ENCODE measurements at places on chromosomes 1 and 21.

DNA sequence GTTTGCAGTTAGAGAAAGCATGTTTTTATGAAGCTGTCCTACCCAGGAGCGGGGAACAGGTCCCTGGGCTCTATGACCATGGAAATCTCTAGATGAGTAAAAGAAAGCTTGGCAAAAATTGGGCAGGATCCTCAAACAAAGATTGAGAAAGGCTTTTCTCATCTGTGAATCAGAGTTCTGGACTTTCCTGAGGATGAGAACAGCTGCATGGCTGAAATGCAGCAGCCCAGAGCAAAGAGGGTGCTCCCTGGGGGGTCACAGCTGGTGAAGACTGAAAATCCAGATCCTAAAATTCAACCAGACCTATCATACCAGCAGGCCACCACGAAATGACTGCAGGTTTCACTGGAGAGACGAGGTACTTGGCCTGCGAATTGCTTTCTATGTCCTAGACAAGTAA, 65.7 kb upstream of the APP start:
- no peak for DNase-seq

- DNase-seq: no peak
Observed at GRCh38 chr21:37005548-37006485, 685 bp upstream of the RIPPLY3 start.

DNA sequence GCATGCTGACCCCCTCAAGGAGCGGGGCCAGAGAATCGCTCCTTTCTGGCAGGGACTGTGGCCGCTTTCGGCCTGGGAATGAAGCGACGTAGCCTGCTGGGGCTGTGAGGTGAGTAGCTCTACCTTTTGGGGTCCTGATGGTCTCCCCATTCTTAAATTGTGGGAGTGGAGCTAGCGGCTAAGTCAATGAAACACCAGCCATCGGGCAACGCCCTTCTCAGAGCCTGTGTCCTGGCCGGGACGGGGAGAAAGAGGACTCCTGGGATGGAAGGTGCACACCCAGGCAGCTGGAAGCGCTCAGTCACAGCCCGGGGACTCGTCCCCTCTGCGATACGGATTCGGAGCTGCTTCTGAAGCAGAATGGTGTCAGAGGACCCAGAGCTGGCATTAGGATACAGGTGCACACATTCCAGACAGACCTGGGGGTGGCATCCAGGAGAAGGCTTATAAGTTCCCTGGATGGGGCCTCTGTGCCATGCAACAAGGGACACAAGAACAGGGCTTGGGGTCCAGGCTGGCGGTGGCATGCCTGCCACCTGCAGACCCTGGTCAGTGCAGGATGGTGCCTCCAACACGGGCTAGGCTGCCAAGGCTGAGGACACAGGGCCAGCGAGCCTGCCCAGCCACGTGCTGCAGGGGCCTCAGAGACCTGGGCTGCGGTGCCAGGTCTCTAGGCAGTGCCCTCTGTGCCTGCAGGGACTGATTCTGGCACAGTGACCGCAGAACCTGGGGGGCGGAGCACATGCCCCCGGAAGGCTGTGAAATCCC, 945 bp upstream of the WNT9A start:
- no peak for DNase-seq

- no peak for DNase-seq
Observed at GRCh38 chr1:161214369-161214768, 726 bp upstream of the FCER1G start.

DNA sequence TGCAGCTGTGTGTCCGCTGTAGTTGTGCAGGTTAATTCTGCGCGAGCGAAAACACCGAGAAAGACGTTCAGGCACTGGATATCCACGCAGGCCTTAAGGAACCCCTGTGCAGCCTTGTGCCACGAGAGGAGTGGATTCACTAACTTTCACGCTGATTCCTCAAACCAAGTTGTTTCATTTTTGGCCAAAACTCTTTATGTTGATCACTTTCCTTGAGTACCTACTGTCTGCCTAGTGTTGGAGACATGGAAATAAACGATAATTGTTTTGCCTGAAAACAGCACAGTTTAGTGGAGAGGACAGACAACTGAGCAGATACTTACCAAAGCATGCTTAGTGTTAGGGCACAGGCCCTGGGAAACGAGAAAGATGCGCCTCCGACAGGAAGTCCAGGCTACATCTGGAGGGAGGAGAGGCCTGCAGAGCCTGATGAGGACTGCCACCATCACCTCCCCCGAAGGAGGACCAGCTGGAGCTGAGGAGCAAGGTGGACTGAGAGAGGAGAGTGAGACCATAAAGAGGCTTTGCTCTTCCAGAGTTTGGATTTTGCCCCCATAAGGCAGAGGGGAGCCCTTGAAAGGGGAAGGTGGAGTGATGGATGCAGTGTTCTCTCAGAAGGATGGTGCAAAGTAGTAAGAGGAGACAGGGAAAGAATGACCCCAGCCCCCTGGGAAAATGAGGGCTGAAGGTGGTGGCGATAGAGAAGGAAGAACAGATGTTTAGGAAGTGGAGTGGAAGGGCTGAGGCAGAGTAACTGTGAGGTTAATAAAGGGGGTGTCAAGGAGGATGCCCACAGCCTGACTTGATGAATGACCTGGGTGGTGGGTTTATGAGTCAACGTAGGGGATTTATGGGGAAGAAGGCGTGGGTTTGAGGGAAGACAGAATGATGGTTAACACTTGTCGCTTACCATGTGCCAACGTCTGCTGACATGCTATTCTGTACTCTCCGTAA, 956 bp upstream of the SCAF4 start:
- DNase-seq: peak; percentile 59

GRCh38 chr1:245319094-245319493, 164.3 kb downstream of the KIF26B start:
- no peak for DNase-seq

- no peak for DNase-seq
Observed at GRCh38 chr1:88956003-88956402, 36.4 kb downstream of the KYAT3 start.

DNA sequence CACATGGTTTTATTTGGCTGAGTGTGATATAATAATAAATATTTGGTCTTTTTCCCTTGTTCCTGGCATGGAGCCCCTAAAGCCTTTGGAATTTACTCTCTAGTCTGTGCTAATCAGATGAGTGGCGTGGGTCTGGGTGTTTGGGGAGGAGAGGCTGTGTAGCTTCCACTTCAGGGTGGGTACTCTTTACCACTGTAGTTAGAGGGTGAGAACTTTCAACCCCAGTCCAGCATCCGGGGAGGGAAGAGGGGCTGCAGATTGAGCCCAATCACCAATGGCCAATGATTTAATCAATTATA, 20.0 kb downstream of the USP25 start:
- DNase-seq: peak; percentile 43

- no peak for DNase-seq
Observed at GRCh38 chr1:213192026-213192425, 141.0 kb downstream of the RPS6KC1 start.

DNA sequence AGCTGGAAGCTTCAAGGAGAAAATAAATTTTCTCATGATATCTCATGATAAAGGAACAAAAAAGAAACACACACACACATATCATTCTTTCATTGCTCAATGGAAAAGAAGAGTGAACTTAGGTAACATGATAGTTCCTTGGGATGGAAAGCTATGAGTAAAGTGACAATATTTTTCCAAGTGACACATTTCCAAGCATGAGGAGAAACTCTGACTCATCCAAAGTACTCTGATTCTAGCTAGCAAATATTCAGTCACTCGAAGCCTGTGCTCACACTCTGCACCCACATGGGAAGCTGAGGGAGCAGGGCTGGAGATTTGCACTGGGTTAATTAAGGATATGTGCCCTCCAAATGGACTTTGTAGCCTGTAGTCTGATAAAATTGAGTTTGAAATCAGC, 222.4 kb downstream of the LRRC40 start:
- no peak for DNase-seq

DNA sequence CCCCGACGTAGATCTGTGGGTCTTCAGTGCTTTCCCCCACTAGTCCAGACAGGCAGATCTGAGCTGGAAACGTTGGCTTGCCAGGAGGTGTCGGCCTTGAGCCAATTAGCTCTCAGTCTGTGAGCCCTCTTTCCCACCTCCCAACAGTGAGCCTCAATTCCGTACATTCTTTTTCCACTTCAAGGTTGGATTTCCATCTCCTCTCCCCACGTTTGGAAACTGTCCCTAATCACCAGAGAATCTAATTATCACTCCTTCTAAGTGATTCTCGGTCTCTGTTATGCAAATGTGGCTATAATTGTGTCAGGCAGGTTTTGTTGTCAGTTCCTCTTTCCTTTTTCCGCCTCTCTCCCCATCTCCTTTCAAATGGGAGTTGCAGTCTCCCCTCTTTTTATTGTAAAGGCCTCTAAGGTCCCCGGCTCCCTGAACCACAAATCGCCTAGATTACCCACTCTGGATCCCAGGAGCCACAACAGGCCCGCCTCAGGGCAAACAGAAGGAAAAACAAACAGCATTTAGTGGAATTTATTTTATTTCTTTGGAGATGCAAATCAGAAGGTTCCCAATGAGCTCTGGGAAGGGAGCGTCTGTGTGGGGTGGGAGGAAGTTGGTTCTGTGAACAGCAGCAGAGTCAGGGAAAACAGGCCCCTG, 29.4 kb upstream of the LRRN2 start:
- no peak for DNase-seq

DNA sequence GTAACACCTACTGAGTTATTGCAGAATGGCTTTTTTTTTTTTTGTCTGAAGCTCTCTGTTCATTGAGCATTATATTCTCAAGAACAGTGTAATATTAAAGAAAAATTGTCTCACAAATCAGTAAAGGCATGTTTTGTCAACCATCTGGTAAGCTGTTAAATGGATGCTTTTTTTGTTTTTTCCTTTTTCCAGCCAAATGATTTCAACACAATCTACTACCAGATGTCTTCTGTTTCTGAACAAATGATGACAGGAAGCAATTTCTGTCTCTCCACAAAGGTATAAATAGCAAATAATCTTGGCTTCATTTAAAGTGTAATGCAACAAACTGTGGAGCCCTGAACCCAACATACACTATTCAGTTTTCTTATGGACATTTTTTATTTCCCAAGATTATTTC, 78.6 kb upstream of the RGS2 start:
- no peak for DNase-seq

DNA sequence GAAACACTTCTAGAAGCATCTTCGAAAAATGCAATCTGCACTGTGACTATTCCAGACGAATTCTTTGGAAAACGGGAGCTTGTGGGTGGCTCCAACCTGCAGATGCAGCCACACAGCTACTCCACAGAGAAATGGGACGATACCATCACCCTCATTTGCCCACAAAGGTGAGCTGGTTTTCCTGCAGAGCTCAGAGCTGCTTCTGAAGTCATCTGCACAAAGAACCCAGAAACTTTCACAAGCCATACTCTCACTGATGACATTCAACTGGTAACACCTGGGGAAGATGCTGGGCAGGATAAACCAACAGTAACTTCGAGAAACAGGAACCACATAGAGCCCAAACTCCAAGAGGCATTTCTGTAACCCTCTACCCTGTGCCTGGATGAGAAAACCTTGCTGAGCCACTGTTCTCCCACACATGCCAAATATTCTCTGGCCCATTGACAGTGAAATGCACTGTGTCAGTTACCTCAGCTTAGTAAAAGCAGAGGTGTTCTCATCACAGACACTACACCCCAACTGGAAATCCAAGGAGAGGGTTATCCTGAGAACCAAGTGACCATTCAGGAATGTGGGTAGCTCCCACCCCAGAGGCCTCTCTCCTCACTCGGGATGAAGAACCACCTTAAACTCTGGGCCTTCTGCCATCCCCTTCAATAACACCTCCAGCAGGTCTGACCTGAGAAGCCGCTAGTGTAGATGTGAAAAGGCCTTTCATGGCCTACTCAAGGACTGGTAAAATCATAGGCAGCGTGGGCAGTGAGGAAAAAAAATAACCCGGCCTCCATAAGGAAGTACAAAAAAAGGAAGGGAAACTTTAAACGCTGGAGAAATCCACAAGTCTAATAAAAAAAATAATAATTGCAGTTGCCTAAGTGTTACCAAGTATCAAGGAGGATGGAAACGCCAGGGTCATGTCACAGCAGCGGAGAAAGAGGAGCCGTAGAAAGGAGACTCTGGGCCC, 56.7 kb downstream of the HSF2BP start:
- DNase-seq: no peak

DNA sequence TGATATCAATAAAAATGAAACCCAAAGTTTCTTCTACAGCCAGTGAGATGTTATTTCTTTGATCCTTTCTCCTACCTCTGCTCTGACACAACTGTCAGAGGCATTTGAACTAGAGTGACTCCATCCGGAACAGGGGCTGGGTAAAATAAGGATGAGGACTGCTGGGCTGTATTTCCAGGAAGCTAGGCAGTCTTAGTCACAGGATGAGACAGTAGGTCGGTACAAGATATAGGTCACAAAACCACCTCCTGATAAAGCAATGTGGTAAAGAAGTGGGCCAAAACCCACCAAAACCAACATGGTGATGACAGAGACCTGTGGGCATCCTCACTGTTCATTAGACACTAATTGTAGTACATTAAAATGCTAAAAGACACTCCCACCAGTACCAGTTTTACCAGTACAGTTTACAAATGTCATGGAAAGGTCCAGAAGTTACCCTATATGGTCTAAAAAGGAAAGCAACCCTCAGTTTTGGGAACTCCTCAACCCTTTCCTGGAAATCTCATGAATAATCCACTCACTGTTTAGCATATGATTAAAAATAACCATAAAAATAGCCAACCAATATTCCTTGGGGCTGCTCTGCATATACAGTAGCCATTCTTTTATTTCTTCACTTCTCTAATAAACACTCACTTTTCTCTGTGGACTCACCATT, 96.7 kb downstream of the GABPA start:
- peak; percentile 6 for DNase-seq

DNA sequence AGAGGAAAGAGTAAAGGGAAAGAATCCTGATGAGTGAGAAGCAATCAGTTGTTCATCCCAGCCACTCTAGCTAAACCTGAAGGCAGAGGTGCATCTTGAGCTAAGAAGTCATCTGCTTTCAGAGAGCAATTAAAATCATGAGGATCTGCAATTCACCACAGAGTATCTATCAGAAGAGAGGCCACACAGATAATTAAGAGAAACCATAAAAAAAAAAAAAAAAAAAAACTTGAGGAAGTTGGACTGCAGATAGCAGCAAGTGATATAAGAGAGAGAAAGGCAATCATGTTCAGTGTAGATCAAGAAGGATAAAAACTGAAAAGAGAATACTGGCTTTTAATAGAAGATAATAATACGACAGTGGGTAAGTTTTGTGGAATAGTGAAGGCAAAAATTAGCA, 17.7 kb downstream of the FOXJ3 start:
- peak; percentile 58 for DNase-seq

GRCh38 chr1:90718411-90719329, 1.6 kb upstream of the BARHL2 start:
- DNase-seq: no peak

- DNase-seq: no peak
Observed at GRCh38 chr1:235725434-235725833, 75.8 kb upstream of the GNG4 start.
